Stimulated activated CD8-positive, alpha-beta memory T cell treated with anti-CD3 and anti-CD28 coated beads, Interleukin-4, amount 100 ng/mL, for 1 hour (primary cell): ENCODE measurements at places on chromosomes 5 and 9.

DNA sequence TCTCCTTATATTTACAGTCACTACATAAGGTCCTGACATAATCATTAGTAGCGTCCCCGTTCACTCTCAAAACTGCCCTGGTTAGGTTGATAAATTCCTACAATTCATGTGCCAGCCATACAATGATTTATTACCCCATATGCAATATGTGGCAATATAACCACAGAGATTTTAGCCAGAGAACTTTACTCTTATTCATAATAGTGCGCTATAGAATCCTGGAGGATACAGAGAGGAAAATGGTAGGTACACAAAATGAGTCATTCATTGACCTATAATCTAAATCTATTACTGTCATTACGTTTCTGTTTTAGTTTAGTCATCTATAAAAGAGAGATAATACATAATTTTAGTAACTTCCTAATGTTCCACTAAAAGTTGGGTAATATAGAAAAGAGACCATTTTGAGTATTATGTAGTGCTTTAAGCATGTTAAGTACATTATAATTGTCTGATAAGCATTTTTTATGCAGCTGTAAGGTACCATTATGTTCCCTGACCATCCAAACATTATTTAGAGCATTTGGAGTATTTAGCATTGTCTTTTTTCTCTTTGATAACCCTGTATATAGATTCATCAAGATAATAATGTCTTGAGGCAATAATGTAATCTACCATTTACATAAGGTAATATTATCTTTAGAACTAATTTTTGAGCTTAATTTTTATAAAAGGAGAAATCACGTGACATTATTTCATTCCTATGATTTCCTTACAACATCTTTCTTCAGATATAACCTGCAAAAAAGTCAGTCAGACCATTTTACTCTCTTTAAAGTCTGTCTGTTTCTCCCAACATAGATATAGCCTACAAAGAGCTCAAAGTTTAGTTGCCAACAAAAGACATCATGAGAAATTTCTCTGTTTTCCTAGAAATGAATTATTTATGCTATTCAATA, 655.5 kb upstream of the ZNF608 start:
- DNase-seq, result no peak

DNA sequence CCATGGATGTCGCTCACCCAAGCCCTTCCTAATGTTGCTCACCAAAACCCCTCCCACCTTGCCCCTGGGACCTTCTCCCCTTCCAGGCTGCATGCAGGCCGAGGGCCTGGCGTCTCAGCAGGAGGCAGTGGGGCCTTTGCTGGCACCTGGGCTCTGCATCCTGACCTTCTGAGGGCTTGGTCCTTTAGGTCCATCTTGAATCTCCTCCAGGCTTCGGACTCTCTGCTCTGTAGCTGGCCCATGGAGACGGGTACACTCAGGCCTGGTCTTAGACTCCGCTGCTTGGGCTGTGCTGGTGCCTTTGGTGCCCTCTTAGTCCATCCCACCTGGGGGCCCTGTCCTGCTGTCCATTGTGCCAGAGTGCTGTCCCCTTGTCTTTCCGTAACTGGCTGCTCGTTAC, 14.0 kb downstream of the TENT4A start:
- no peak for DNase-seq

DNA sequence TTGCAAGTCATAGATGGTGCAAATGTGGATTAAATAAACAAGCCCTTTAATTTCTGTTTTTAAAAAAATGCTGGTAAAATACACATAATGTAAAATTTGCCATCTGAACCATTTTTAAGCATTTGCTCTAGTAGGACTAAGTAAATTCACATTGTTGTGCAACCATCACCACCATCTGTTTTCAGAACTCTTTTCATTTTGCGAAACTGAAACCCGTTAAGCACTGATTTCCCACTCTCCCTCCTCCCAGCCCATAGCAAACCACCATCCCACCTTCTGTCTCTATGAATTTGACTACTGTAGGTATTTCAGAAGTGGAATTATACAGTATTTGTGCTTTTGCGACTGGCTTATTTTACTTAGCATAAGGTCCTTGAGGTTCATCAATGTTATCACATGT, 103.3 kb upstream of the CNTLN start:
- DNase-seq, result no peak

GRCh38 chr5:154242964-154243376, 52.4 kb downstream of the GALNT10 start:
- no peak for DNase-seq

DNA sequence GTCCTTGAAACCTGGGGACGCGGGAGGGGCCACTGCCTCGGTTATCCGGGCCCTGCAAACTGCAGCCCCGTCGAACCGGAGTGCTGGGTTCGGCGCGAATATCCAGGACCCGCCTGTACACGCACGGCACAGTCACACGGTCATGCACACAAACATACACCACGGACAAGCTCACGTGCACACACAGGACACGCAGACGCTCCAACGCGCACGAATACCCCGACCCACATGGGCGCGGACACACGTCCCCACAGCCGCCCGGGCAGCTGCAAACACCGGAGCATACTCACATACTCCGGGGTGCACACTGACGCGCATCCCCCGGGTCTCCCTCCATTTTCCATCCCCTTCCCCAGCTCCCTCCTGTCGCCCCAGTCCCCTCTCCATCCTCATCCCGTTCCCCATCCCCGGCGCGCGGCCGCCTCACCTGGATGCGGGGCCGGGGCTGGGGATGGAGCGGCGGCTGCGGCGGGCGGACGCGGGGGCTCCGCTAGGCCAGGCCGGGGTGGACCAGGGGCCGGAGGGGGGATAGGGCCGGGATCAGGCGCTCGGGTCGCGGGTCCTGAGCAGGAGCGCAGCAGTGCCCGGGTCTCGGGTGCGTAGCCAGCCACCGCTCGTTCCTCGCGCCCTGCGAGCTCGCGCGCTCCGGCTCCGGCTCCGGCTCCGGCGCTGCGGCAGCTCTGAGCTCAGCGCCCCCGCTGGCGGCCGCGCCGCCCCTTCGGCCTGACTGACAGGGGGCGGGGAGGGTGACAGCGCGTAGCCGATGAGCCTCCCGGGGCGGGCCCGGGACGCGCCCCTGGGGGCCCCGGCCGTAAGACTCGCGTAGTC, at the start of the genes EIF4E1B and SNCB:
EIF4E1B (plus strand) TSS at position 823 of the 828 bp plus-strand sequence. CDS start 12,113 bp downstream, outside the sequence.
SNCB (minus strand) TSS at position 682 of the 828 bp plus-strand sequence. CDS start 880 bp downstream, outside the sequence.
- no peak for DNase-seq
